AG08396 (cell line): ENCODE measurements at places on chromosomes 7 and 10.

DNA sequence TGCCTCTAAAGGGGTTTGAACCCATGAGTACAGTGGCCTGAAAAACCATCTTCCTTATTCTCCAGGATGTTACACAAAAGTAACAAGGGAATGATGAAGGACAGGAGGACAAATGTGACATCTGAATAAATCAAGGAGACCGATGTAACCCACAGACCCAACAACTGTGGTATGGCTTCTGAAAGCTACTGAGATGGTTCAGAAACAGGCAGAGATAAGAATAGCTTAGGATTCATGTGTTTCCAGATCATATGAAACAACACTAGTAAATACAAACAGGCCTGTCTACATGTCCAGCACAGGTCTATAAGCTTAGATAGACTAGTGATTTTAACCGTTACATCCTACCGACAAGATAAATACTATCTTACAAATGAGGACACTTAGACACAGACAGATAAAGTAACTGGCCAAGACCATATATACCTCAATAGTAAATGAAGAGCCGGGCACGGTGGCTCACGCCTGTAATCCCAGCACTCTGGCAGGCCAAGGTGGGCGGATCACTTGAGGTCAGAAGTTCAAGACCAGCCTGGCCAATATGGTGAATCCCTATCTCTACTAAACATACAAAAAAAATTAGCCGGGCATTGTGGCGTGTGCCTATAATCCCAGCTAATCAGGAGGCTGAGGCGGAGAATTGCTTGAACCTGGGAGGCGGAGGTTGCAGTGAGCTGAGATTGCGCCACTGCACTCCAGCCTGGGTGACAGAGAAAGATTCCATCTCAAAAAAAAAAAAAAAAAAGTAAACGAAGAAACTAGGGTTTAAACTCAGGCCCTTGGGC, 88.7 kb downstream of the SORBS1 start:
- DNase-seq: no peak

GRCh38 chr10:31467791-31468535, 148.9 kb downstream of the ZEB1 start:
- no peak for DNase-seq

- DNase-seq: no peak
These were observed 4.7 kb downstream of the CPA1 start for GRCh38 chr7:130384841-130385599.

DNA sequence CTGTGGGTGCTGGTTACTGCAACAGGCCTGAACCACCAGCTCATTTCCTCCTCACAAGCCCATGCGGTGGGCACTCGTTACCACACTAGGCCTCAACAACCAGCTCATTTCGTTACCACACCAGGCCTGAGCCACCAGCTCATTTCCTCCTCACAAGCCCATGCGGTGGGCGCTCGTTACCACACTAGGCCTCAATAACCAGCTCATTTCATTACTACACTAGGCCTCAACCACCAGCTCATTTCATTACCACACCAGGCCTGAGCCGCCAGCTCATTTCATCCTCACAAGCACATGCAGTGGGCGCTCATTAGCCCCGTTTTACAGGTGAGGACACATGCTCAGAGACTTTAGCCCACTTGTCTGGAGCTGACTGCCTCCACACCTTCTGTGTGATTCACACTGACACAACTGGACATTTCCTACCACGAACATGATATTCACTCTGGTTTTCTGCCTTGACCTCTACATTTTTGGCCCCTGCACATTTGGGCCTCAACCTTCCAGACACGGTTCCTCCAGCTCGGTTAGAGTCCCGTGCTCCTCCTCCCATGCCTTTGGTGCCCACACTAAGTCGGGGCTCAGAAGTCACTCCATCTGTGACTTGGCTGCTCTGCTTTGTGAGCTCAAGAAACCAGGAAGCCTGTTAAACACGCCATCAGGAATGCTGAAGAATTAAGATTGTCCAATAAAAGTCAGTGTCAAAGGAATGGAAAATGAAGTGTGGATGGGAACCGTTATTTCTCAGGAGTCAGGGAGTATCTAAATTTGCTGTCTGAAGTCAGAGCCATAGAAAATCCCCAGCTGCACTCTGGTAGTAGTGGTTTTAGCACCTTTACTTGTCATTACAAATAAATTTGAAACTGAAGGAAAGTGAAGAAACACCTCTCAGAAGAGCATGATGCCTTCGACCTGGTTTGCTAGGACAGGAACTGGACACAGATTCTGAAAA, 55.8 kb upstream of the LANCL2 start:
- DNase-seq: no peak

- DNase-seq: peak; percentile 12
These were observed 441.8 kb upstream of the AKR1E2 start for GRCh38 chr10:4384245-4384644.

GRCh38 chr10:33901166-33901565, 566.7 kb upstream of the NRP1 start:
- peak; percentile 48 for DNase-seq

DNA sequence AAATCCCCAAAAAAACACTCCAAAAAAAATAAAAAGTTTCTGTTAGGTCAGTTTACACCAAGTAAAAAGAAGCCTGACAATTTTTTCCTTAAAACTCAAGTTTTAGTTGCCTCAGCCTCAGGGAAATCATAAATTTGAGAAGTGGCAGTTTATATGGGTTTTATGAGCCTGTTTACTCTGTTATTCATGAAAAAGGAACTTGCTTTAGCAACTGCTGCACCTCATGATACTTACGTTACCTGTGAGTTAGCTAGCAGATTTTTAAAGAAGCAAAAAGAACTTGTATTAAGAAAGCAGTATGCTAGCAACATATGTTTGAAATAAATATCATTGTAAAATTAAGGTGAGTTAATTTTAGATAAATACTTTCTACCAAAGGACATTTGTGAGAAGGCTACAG, 1264.5 kb upstream of the PHF14 start:
- DNase-seq: no peak

DNA sequence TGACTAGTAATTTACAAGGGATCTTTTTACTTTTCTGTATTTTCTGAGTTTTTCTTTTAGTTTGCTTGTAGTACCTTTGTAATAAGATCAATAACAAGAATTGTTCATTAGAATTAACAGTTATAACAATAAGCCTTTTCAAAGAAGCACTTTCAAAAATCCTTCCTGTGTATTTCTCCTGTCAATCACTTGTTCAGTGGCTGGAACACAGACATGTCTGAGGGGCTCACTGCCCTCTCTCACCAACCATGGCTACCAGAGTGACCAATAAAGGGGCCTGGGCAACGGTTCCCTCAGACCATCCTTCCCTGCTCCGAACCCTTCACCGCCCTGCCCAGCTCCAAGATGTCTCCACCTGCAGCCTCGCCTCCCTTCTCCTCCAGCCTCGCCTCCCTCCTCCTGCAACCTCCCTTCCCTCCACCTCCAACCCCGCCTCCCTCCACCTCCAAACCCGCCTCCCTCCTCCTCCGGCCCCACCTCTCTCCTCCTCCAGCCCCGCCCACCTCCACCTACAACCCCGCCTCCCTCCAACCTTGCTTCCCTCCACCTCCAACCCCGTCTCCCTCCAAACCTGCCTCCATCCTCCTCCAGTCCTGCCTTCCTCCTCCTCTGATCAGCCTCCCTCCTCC, 353.4 kb downstream of the TNS3 start:
- no peak for DNase-seq

DNA sequence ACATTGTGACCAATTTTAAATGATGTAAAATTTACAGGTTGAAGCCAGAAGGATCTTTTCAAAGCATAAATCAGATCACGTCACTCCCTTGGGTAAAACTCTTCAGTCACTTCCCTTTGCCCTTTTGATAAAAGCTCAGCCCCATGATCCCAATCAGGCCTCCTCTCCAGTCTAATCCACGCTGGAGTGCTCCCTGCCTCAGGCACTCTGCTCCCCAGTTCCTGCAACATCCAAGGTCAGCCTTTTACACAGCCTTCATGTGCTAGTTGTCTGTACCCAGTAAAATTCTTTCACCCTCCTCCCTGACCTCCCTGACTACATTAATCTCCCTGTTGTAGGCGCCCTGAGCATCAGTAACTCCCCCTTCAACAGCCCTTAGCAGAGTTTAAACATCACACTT, 14.1 kb downstream of the ELMO1 start:
- DNase-seq: no peak

GRCh38 chr7:121336579-121336978, 7.8 kb downstream of the WNT16 start:
- no peak for DNase-seq

GRCh38 chr10:70769121-70769520, 16.1 kb downstream of the TBATA start:
- no peak for DNase-seq

- DNase-seq: peak; percentile 10
These were observed 31.3 kb downstream of the KIN start for GRCh38 chr10:7756360-7756992.

DNA sequence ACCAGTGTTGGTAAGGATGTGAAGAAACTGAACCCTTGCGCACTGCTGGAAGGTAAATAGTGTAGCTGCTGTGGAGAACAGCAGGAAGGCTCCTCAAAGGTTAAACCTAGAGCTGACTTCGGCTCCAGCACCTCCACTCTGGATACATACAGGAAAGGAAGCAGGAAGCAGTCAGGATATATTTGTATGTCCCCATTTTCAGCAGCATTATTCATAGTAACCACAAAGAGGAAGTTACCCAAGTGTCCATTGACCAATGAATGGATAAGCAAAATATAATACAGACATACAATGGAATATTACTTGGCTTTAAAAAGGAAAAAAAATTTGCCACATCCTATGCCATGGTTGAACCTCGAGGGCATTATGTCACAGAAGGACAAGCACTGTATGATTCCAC, 15.0 kb downstream of the RET start:
- no peak for DNase-seq

DNA sequence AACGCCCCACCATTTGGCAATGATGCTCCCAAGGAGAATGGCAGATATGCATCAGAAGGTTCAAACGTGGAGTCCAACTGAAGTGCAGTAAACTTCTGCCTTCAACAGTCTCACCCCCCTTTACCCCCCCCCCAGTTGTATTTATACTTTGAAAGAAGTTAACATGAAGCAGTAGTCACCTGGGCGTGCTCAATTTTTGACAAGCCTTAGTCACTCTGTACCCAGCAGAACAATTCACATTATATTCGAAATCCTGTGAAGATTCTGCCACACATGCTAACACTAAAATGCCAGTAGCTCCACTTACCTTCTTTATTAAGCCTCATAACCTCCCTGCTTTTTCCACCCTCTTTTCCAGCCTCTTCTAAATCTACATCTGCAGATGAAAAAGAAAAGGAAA, 894 bp downstream of the ATXN7L1 start:
- DNase-seq: no peak

- peak; percentile 16 for DNase-seq
These were observed 11.8 kb downstream of the MMRN2 start for GRCh38 chr10:86945361-86946212.

GRCh38 chr7:139078399-139078798, 31.1 kb downstream of the ZC3HAV1 start:
- DNase-seq: no peak

DNA sequence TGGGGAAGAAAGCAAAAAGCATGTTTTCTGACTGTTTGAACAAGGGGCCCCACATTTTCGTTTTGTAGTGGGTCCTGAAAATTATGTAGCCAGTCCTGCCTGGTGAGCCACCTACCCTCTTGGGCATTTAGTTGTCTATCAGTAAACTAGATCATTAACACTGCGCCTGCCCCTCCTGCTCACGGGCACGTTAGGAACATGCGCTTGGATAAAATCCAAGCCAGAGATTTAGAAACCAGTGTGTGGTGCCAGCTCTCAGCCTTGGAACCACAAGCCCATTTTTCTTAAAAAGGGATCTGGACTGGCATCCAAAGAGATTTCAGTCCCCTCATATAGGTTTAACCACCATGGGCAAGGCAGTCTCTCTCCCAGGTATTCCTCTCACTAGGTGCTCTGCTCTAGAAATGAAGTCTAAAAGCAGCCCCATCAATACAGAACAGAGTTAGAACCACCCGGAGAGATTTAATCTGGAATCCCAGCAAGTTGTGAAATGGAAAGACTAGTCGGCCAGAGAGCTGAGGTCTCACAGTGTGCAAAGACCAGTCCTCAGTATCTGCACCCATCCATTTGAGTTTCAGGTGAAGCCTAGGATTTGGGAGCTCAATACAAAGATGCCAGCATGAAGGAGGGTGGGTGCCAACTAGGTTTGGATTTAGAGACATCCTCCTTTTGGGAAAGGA, 123.9 kb upstream of the TCF7L2 start:
- no peak for DNase-seq

- peak; percentile 1 for DNase-seq
These were observed 110.3 kb downstream of the RNF133 start for GRCh38 chr7:122588621-122589020.

DNA sequence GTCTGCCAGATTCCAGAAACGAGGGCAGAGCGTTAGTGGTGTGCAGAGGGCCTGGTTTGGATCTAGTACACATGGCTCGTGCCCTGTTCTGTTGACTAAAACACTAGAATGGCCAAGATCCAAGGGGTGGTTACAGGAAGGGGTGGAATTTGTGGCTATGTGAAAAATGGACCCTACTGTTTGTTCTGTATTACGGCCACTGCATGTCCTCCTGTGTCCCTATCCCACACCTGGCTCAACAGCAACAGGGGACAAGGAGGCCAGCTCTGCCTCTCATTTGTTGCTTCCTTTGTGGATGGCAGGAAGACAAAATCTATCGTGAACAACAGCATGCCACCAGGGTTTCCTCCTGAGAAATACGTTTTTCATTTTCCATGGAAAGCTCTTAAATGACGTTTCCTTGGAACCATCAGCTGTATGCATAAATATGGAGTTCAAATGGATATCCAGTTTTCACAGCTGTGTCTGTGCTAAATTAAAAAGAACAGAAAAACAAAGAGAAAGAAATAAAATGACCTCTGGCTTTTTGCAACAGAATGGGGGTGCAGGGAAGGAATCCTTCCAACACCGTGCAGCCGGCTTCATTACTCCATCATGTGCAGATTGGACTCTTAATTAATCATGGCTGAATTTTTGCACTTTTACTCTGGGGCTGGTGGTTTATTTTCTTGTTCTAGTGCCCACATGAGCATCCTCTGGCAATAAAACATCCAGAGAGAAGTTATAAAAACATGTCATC, 318.9 kb downstream of the CXCL12 start:
- no peak for DNase-seq

GRCh38 chr7:8433477-8434289, at the start of gene NXPH1:
Gene NXPH1, plus strand, starts transcription at chr7:8433609.
- DNase-seq: peak; percentile 39

GRCh38 chr7:37916017-37916672, 472 bp downstream of the SFRP4 start:
- DNase-seq: no peak
